ENCODE measurements at places on chromosomes 7 and 10.

- no peak for DNase-seq
Measured at GRCh38 chr7:125098377-125098970, 168.8 kb upstream of the POT1 start.

DNA sequence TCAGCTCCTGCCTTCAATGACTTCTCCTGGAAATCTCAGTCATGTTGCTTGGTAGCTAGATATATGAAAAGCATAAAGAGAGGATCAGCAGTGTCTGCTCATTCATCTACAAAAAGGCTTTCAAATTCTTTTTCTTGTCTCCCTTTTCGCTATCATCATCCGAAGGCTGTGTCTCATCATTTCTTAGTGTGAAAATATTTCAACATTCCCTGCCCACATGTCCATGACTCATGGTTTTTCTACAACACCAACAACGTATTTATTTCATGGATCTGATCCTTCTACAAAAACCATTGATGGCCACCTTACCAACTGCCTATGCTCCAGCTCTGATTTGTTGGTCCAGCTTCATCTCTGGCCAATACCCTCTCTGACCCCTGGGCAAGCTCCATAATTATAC lies 472.5 kb upstream of the GHITM start:
- DNase-seq = no peak

GRCh38 chr10:4947039-4947634 lies 16.1 kb upstream of the AKR1C1 start:
- no peak for DNase-seq

DNA sequence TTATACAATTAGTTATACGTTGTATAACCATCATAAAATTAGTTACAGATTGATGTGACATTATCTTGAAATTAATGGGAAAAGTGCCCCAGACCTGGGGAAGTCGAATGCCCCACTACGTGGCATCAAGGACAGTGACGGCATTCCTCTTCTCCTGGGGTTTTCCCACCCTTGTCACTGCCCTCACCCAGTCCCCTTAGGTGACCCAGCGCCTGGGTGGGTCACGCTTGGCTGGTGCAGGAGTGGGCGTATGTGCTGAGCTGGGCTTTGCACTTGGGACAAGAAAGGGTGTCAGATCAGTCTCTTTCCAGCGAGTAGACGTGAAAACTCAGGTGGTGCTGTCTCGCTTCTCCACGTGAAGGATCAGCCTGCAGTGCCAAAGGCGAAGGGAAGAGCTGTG lies 7.6 kb downstream of the FOXK1 start:
- DNase-seq = no peak

GRCh38 chr7:24346716-24347115 lies 62.7 kb downstream of the NPY start:
- no peak for DNase-seq

- no peak for DNase-seq
Measured at GRCh38 chr10:61067671-61068336, 123.8 kb upstream of the RHOBTB1 start.

- DNase-seq = no peak
Measured at GRCh38 chr7:88278881-88279280, 27.8 kb downstream of the STEAP4 start.

DNA sequence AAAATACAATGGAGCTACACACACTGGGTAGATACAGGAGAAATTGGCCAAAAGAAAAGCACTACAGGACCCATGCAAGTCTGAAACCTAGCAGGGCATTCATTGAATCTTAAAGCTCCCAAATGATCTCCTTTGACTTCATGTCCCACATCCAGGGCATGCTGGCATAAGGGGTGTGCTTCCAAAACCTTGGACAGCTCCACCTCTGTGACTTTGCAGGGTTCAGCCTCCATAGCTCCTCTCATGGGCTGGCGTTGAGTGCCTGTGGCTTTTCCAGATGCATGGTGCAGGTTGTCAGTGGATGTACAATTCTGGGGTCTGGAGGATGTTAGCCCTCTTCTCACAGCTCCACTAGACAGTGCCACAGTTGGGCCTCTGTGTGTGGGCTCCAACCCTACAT lies 626.3 kb upstream of the POT1 start:
- no peak for DNase-seq

DNA sequence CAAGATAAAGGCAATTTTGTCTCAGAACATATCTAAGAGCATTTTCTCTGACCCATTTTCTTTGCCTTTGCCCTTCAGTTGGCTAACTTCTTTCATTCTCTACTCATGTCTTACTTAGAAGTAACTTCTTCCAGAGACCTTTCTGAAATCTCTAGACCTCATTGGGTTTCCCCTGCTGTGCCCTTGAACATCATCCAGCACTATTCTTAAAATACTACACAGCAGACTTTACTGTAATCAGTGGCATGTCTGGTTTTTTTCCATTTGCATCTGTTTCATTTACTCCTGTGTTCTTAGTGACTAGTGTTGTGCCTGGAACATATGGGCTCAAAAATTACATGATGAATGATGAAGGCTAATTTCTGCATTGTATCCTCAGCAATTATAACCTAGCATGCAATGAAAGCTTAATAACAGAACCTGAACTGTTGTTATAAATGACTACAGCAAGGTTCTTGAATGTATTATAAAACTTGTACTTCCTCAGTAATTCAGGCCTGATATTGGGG lies 301.9 kb downstream of the CDK14 start:
- no peak for DNase-seq

DNA sequence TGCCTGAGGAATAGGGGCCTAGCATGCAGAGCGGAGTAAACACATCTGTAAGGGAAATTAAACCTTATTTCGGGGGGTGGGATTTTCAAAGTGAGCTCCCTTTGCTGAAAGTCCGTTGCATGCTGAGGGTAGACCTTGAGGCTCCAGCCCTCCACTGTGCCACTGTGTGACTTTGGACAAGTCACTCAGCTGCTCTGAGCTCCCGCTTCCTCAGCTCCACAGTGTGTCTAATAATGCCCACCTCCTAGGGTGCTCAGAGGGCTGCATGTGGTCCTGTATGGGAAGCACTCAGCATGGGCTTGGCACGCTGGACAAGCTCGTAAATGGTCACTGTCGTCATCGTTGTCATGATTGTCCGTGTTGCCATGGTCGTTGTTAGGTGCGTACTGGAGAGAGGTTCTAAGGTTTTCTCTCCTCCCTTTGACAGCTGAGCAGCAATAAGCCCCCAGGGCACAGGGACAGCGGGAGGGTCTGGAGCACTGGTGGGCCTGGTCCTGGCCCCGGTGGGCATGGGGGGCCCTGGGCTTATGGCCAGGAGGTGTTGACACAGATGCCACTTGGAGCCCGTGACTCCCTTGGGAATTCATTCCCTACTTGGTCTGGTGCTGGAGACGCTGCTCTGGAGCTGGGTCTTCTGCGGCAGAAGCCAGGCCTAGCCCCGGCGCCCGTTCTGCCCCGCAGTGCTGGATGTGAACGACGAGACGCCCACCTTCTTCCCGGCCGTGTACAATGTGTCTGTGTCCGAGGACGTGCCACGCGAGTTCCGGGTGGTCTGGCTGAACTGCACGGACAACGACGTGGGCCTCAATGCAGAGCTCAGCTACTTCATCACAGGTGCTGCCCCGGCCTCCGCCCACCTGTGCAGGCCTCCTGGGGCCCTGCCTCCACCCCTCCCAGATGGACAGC lies 13.1 kb downstream of the C10orf105 start:
- no peak for DNase-seq

Data from LNCaP clone FGC (cell line).